ENCODE measurements at places on chromosomes 5 and 9. TPM values are rescaled to one million over a fixed set of nuclear protein-coding genes. Genes with fewer than 3 reads are reported as not detected.

GRCh38 chr5:118249386-118249785, 739.0 kb downstream of the DTWD2 start:
- DNase-seq, result no peak

DNA sequence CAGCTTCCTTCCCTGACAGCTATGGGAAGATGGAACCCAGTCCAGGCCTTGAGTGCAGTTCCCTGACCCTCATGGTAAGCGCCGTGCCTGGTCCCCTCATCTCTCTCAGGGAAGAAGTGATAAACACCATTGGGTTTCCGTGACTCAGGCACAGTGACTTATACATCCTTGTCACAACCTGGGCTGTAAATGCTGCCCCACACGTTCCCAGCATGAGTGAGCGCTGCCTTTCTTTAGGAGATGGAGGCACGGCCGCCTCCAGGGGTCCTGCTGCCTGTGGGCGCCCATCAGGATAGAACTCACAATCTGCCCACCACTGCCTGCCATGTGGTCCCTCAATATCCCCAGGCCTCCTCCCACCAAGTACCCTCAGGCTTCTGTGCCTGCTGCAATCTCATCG, 8.3 kb upstream of the NKD2 start:
- peak; percentile 23 for DNase-seq

DNA sequence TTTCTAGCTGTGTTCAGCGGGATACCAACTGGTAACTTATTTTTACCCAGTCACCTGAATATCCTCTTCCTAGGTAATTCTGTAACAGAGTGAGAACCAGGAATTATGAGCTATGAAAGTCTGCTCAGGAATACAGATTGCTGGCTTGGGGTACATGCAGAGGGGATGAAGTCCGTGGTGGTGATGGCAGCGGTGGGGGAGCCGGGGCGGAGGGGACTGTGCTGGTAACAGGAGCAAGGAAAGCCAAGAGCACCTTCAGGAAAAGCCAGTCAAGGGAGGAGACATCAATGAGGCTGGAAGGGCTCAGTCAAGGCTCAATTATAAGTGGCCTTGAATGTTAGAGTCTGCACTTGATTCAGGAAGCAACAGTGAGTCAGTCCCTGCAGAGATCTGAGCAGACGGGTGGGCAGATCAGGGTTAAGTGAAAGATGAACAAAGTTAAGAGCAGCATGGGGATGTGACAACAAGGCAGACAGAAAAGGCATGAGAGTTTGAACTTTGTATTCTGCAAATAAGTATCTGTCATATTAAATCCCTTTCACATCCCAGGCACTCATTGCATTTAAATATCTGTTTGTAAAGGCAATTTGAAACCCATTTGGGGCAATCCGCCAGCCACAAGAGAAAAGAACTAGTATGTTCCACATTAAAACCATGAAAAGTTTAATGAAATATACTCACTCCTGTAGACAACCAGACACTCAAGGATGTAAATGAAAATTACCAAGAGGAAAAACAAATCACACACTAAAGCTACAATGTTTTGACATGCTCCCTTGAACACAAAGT, 101.2 kb downstream of the TTC39B start:
- DNase-seq, result no peak

- no peak for DNase-seq
Measured at GRCh38 chr5:10173716-10174115, 76.0 kb downstream of the ATPSCKMT start.

- no peak for DNase-seq
Measured at GRCh38 chr5:27727254-27727653, 688.9 kb upstream of the CDH9 start.

Gene DNAJC25
- total RNA-seq, result 3.6 TPM

DNA sequence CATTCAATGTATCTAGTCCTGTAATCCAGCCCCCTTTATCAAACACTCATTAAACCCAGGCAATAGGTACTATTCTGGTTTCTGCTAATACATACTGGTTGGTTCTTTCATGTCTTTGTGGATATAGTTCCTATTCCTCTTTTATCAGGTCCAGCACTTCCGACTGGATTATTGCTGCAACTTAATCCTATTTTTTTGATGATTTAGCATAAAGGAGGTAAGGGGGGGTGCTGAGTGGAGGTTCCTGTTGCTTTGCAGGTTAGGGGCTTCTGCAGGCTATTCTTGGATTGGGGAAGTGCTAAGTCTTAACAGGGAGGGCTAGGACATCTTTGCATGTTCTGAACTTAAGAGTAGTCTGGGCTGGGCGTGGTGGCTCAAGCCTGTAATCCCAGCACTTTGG, 377.7 kb downstream of the FGF10 start:
- DNase-seq, result no peak

DNA sequence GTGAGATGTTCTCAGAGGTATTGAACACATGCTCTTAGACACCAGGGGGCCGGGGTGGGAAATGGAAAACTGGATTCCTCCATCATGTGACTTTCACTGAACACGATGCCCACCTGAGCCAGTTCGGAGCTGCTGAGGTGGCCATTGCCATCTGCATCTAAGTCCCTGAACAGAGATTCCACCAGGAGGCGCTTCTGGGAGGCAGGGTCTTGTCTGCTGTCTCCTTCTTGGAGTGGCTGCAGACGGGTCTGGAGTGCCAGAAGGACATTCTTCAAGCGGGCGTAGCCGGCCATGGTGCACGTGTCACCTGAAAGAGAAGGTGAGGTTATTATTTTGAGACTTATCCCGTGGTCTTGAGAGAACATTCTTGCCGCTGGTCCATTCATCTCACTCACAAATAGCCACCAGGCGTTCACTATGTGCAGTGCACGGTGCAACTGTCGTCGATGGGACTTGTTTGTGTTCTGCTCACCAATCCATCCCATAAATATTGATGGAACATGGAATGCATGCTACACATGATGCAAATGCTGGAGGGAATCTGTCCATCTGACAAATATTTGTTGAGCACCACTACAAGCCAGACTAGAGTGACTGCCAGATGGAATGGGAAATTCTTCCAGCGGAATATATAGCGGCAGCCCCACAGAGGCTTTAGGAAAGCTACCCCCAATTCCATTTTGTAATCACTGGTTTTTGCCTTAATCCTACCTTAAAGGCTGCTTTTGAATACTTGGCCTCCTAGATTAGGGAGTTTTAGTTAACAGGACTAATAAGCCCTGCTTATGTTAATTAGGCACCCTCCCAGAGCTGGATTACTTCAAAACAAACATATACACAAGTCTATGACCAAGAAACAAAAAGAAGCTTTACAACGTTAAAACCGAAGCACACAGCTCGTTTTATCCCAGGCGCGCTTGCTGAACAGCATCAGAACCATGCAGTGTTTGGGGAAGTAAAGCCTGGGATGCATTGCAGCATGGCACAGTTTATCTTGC, 264.8 kb downstream of the HSPA4 start:
- no peak for DNase-seq

Gene ALG2
- total RNA-seq, result 21.7 TPM

DNA sequence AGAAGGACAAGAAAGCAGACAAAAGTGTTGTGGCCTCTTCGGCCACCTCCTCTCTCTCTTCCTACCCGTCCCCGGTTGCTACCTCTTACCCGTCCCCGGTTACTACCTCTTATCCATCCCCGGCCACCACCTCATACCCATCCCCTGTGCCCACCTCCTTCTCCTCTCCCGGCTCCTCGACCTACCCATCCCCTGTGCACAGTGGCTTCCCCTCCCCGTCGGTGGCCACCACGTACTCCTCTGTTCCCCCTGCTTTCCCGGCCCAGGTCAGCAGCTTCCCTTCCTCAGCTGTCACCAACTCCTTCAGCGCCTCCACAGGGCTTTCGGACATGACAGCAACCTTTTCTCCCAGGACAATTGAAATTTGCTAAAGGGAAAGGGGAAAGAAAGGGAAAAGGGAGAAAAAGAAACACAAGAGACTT, 2.4 kb downstream of the EGR1 start:
- DNase-seq, result no peak

GRCh38 chr5:172564188-172564587, 76.9 kb upstream of the NEURL1B start:
- DNase-seq, result no peak

Gene BTNL8
- not detected for total RNA-seq

GRCh38 chr5:56838409-56839039, 23.2 kb downstream of the MAP3K1 start:
- no peak for DNase-seq

GRCh38 chr5:180117000-180117725, 45.6 kb upstream of the RNF130 start:
- DNase-seq, result no peak

Gene FYB1
- total RNA-seq, result 355 TPM

GRCh38 chr5:540071-540905, 16.0 kb upstream of the SLC9A3 start:
- peak; percentile 12 for DNase-seq

Gene PDGFRB
- 33.4 TPM for total RNA-seq

GRCh38 chr9:86282979-86283535, 719 bp upstream of the ISCA1 start:
- no peak for DNase-seq

Data from activated naive CD8-positive, alpha-beta T cell treated with anti-CD3 and anti-CD28 coated beads, Interleukin-2, amount 10 ng/mL, durations not matched to agents 7 days and 5 days (primary cell).